Glutamatergic neuron (in vitro differentiated cells): ENCODE measurements at places on chromosomes 1 and 21. TPM values are rescaled to one million over a fixed set of nuclear protein-coding genes. Genes with fewer than 3 reads are reported as not detected.

The OR2T33 gene
- total RNA-seq = not detected

- no peak for DNase-seq
Observed at GRCh38 chr1:64060611-64061302, 142.7 kb upstream of the UBE2U start.

GRCh38 chr1:185426848-185427247, 109.8 kb upstream of the IVNS1ABP start:
- DNase-seq = no peak

- no peak for DNase-seq
Observed at GRCh38 chr1:230919207-230919606, 50.9 kb upstream of the C1orf198 start.

DNA sequence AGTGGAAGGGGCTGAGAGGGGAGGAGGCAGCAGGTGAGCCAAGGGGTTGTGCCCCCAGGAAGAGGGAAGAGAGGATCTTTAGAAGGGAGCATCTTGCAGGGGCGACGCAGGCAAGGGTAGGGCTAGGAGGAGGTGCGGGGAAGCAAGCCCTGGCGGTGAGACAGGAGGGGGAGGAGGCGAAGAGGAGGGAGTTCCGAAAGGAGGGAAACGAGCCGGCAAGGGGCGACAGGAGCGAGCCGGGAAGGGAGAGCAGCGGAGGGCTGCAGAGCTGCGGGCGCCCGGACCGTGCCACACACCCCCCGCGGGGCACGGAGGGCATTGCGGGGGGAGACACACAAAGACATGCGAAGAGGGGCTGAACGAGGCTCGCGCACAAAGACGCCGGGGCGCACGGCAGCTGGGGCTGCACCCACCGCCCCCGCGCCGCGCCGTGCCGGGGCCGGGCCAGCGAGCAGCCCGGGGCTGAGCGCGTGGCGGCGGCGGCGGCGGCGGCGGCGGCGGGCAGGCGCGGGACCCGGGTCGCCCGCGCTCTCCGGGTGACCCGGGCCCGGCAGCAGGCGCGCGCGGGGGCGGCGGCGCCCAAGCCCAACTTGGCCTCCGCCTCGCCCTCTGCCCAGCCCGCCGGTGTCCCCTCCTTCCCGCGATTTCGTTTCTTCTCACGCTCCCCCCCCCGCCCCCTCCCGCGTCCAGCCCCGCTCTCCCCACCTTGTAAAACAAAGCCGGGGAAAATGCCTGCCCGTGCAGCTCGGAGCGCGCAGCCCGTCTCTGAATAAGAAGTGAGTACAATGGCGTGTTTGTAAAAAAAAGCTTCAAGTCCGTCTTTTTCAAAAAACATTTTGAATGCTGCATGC, at the start of gene KCNK2:
TSS of gene KCNK2 (plus strand) at position 206 of the 851 bp plus-strand sequence. CDS start 649 bp downstream, outside the sequence.
- DNase-seq = peak; percentile 64
